ENCODE measurements at places on chromosomes 3 and 15. TPM values are rescaled to one million over a fixed set of nuclear protein-coding genes. Genes with fewer than 3 reads are reported as not detected.

The VPS39 gene
- total RNA-seq = 50.4 TPM

The RPUSD3 gene
- 24.8 TPM for total RNA-seq

The HHLA2 gene
- total RNA-seq = 57.9 TPM

The TP63 gene
- not detected for total RNA-seq

The SLC30A4 gene
- total RNA-seq = 10.7 TPM

The CHRNB4 gene
- total RNA-seq = 0.24 TPM

The KCNAB1 gene
- total RNA-seq = 0.74 TPM

The FOXL2NB gene
- total RNA-seq = not detected

The ARPP21 gene
- not detected for total RNA-seq

The HTR3E gene
- 0.13 TPM for total RNA-seq

The GOLGA6L26 gene
- total RNA-seq = not detected

The SMCO1 gene
- not detected for total RNA-seq

The CPEB1 gene
- 1.4 TPM for total RNA-seq

The DUOXA2 gene
- total RNA-seq = 48.5 TPM

The AP3B2 gene
- 1.2 TPM for total RNA-seq

The LRRN1 gene
- total RNA-seq = 0.24 TPM

The IQCF5 gene
- total RNA-seq = not detected

The PARP14 gene
- 35.9 TPM for total RNA-seq

The UBAP1L gene
- 3.7 TPM for total RNA-seq

The AADAC gene
- total RNA-seq = not detected
